ENCODE measurements at places on chromosomes 13 and 19.

GRCh38 chr13:112953591-112954487 is 15.2 kb upstream of the MCF2L start:
- no peak for DNase-seq

DNA sequence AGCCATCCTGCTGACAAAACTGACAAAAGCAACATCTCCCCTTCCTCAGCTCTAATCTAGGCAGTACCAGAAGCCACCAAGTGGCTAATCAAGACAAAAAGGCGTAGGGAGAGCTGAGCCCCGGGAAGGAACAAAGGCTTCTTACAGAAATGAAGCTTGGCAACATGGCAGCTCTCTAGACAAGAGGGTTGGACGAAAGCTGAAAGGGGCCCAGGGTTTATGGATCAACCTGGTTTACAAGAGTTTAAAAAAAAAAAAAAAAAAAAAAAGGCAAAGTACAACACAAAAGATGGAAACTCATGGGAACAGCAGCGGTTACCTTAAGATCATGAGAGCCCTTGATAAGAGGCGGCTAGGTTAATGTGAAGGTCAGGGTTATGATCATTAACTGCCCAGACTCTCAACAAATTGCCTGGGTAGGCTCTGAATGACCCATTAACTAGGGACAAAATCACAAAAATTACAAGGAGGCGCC is 14.0 kb downstream of the ZC3H4 start:
- DNase-seq, result no peak

DNA sequence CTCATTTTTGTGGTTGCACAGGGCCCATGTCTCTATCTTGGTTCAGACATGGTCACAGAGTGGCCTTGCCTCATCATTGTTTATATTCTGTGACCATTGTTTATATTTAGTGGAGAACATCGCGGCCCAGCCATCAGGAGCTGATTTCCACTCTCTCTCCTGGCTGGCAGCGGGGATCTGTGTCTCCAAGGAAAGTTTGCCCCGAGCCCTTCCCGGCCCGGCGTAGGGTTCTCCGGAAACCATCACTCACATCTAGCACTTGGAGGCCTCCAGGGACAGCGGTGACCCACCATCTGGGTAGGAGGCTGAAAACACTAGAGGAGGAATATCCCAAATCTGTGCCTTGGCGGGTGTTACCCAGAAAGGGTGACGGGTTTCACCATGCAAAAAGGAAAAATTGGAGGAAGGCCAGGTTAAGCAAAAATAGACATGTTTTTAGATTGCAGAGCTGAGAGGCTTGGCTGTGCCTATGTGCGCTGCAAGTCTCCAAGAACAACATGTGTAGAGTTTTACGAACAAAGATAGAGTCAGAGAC is 726 bp upstream of the ZNF358 start:
- peak; percentile 29 for DNase-seq

DNA sequence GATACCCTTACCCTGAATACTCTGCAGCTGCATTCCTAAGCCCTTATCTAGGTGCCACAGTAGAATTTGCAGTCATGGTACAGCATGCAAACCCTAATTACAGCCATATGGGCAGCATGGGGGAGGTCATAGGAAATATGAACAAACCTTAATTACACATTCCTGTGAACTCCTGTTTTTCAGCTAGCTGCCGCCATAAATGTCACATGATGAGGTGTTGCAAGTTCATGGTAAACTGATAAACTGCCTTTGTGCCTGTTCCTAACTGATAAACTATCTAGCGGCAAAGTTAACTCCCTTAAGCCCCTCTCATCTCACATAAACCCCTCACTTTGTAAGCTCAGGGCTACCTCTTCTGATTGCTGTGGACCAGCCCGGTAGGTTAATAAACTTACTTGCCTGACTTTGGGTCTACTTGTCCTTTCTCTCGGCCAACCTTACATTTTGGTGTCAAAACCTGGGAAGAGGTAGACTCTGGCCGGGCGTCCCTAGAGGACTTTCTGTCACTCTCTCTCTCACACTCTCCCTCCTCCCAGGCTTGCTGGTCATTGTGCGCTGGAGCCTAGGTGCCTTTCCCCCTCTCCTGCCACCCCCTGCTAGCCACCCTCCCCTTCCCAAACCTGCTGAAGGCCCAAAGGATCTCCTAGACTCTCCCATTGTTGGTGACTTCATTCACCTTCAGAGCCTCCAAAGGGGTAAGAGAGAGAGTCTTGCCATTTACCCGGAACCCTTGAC is 43.3 kb downstream of the ZNF93 start:
- no peak for DNase-seq

DNA sequence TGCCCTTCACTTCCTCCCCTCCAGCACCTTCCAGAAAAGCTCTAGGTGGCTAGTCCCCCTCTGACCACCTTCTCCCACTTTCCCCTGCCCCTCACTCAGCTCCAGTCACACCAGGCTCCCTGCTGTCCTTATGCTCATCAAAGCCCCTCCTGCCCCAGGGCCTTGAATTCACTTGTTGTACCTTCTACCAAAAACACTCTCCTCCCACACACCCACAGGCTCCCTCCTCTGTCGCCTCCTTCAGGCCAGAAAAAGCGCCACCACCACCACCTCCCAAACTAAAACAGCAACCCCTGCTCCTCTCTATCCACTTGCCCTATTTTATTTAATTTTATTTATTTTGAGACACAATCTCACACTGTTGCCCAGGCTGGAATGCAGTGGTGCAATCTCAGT is 4.8 kb upstream of the CEACAM16 start:
- DNase-seq, result no peak

DNA sequence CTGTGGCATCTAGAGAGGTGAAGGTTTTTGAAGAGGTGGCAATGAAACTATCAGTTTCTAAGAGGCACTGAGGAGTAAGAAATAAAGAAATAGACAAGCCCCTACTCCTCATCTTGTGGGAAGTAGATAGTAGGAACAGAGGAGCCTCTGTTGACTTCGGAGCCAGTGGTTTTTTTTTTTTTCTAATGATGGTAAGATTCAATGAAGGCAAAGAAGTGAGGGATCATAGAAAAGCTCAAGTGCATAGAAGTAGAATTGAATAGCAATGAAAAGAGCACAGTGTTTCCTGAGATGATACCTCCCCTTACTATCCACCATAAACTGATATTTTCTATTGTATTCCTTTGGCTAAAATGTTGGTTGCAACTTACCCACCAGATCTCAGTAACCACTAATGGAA is 46.3 kb downstream of the FREM2 start:
- no peak for DNase-seq

DNA sequence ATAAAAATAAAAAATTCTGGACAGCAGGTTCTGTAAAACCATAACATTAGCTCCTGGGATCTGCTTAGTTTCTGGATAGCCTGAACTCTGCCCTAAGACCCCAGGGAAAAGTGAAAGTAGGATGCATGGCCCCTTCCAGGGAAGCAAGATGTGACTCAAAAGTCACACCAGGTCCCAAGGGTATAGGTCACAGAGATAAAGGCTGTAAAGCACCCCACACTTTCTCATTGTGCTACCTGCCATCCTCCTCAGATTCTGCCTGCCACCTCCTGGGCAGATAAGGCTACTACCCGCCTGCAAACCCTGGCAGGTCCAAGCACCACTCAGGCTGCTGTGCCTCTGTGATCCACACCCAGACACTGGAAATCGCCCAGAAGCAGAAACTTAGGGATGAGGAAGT is 20.6 kb downstream of the FFAR2 start:
- no peak for DNase-seq

DNA sequence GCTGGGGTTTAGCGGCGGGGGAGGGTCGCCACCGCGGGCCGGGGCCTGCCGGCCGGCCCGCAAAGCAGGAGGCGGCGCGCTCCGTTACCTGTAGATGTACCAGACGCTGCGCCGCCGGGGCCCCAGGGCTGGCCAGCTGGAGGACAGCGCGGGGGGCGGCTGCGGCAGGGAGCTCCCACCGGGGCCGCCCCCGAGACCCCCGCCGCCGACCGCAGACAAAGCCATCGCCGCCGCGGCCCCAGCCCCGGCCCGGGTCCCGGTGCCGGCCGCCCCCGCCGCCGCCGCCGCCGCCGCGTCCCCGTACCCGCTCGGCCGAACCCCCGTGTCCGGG is 24.8 kb downstream of the SHANK1 start:
- DNase-seq, result no peak

DNA sequence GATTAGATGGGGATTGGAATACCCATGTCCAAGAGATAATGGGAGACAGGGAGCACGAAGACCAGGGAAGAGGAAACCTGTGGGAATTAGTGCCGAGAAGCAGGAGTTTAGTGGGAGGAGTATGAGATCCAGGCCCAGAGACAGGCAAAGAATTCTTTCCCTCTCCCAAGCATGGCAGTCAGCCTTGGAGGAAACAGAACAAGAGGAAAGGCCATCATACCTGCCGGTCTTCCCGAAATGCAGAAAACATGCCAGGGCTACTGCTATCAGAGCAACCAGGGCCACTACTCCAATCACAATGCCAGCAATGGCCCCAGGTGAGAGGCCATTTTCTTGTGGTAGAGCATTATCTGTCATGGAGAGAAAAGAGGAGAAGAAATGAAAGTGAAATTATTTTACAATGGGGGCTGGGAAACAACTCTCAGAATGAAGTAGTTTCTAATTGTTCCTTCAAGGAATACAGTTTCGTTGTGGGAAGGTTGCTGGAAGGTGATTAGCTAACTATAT is 16.1 kb downstream of the CEACAM1 start:
- no peak for DNase-seq

- no peak for DNase-seq
These were observed at the start of gene FUT1 for GRCh38 chr19:48752496-48753365. Gene FUT1 (minus strand): TSS chr19:48752641. CDS start chr19:48751281, 1,360 bp downstream.

DNA sequence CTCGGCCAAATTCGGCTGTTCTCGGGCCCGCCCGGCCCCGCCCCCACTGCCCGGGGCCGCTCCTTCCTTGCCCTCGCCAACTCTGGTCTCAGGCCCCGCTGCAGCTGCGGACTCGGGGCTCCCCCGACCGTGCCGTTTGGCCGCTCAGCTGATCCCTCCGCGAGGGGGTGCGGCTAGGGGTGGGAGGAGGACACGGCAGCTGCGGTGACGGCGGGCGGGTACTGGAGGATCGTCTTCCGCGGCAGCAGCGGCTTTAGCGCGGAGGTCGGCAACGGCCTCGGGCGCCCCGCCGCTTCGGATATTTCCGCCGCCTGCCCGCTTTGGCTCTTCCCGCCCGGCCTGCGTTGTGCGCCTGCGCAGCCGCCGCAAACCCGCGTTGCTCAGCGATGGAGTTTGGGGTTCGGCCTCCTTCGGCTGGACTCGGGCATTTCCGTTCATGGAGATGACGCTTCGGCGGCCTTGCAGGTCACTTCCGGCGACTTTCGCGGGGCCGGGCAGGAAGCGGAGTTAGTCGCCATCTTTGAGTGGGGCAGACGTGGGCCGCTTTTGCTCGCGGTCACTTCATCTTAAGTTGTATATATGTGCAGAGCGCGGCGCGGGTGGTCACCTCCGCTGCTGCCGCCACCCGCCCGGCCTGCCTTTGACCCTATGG is 338 bp upstream of the UBE2M start:
- no peak for DNase-seq

- no peak for DNase-seq
These were observed 350.9 kb downstream of the FOXO1 start for GRCh38 chr13:40315416-40316064.

DNA sequence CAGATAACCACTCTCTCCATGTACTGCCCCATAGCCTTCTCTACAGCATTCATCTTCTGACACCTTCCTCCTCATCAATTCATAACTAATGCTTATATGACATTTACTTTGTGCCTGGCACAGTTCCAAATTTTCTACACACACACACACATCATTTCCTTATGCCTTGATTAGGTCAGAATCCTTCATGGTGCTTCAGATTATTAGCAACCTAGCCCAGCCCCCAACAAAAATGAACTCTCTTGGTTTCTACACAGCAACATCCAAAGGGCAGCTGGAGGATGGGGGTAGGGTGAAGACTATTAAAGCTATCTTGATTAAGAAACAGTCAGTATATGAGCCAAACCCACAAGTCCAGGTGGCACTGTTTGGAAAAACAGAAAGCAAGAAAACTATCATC is 3.7 kb downstream of the RUBCNL start:
- no peak for DNase-seq

GRCh38 chr19:42512743-42513304 is 15.5 kb downstream of the CEACAM1 start:
- DNase-seq, result no peak

DNA sequence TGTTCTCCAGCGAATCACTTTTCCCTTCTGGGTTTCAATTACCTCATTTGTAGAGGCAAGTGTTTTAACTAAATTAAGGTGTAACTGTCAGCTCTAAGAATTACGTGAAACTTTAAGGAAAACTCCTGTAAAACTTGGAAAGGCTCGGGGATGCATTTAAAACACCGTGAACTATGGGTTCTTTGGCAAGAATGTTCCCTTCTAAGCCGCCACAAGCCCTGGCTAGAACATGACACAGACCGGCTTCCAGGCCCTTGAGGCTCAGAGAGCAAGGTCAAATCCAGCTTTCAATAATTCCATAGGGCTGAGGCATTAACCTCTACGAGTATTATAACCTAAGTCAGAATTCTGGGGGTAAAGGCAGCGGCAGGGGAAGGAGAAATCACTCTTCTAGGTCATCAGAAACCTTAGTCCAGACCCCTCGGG is 685 bp downstream of the VWA8 start:
- DNase-seq, result no peak

DNA sequence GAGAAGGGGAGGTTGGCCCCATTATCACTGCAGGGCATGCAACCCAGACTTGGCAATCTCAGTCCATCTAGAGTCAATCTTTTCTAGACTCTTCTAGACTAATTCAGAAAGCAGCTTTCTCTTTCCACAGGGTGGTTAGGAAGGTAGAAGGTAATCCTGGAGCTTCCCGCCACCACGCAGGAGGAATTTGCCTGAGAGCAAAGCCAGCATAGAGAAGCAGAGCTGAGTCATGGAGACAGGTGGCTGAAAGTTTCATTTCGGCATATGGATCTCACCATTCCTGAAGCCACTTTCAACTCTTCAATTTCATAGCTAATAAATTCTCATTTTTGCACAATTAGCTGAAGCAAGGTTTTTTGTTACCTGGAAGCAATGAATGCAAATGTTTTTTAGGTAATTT is 29.0 kb upstream of the FFAR2 start:
- DNase-seq, result no peak

- no peak for DNase-seq
These were observed 46.1 kb upstream of the ZNF780A start for GRCh38 chr19:40136818-40137217.

GRCh38 chr13:48643159-48643558 is 10.6 kb upstream of the CYSLTR2 start:
- no peak for DNase-seq

DNA sequence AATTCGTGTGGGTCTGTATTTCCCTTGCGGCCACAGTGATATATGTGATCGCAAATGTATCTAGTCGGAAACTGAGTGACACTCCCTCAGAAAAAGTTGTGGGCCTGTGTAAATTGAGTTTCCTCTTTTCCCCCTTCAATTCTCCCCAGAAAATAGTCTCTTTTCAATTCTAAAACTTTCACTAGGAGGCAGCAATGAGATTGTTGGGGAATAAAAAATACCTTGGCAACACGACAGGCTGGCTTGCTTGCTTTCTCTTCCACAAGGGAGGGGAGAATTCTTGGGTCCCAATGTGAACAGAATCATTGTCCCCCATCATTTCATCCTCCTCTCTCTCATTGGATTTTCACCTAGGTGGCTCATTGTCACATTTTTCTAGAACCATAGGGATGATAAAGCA is 3.7 kb upstream of the SOX21 start:
- no peak for DNase-seq

GRCh38 chr19:49856574-49857021 is 5.6 kb downstream of the PTOV1 start:
- no peak for DNase-seq
